ENCODE measurements at places on chromosomes 11 and 22.

- no peak for DNase-seq
Measured at GRCh38 chr11:118358071-118358470, 1.3 kb upstream of the UBE4A start.

GRCh38 chr22:24284747-24285203 lies 14.1 kb downstream of the SPECC1L start:
- DNase-seq, result no peak

GRCh38 chr11:131077340-131077739 lies 161.1 kb upstream of the SNX19 start:
- no peak for DNase-seq

- no peak for DNase-seq
Measured at GRCh38 chr22:19149991-19150390, at the start of gene GSC2. Gene GSC2 (minus strand): TSS chr22:19150292. CDS start chr22:19150283, 9 bp downstream.

GRCh38 chr22:35884529-35884928 lies 144.1 kb downstream of the RBFOX2 start:
- no peak for DNase-seq

- no peak for DNase-seq
Measured at GRCh38 chr11:39174196-39174595, 2285.3 kb downstream of the LRRC4C start.

GRCh38 chr22:39917197-39917643 lies 16.3 kb downstream of the GRAP2 start:
- no peak for DNase-seq

- no peak for DNase-seq
Measured at GRCh38 chr22:36360871-36361383, 26.8 kb downstream of the MYH9 start.

DNA sequence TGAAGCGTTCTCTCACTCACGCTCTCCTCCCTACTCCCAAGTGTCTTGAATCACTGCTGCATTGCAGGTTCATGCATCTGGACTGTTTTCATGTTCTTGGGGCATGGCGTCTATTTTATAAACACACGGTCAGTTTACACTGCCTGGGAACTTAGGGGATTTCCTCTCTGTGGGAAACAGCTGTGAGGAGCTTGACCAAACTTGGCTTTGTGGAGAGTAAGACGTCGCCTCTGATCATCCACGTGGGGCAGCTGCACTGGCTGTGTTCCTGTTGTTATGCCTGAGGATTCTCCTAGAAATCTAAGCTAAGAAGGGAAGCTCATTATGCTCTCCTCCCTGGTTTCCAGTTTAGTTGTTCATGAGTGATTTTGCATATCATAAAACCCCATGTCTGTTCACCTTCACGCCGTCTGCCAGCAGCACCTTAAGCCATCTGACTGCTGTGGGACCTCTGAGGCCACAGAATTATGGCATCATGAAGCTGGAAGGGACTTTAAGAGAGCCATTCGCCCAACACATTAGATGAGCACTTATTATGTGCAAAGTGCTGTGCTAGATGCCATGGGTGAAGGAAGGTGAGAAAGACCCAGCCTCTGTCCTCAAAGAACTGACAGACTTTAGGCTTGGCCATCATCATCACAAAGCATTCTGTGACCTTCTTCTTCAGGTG lies 38.8 kb upstream of the POU2AF1 start:
- no peak for DNase-seq

DNA sequence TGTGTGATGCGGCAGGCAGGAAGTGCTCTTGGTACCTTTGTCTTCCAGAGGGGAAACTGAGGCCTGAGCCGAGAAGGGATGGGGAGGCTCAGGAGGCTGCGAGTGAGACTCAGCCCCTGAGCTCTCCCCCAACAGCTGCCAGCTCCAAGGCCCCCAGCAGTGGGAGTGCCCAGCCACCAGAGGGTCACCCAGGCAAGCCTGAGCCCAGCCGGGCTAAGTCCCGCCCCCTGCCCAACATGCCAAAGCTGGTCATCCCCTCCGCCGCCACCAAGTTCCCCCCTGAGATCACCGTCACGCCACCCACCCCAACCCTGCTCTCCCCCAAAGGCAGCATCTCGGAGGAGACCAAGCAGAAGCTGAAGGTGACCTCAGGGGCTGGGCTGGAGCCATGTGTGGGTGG lies 3.8 kb upstream of the SUSD2 start:
- no peak for DNase-seq

DNA sequence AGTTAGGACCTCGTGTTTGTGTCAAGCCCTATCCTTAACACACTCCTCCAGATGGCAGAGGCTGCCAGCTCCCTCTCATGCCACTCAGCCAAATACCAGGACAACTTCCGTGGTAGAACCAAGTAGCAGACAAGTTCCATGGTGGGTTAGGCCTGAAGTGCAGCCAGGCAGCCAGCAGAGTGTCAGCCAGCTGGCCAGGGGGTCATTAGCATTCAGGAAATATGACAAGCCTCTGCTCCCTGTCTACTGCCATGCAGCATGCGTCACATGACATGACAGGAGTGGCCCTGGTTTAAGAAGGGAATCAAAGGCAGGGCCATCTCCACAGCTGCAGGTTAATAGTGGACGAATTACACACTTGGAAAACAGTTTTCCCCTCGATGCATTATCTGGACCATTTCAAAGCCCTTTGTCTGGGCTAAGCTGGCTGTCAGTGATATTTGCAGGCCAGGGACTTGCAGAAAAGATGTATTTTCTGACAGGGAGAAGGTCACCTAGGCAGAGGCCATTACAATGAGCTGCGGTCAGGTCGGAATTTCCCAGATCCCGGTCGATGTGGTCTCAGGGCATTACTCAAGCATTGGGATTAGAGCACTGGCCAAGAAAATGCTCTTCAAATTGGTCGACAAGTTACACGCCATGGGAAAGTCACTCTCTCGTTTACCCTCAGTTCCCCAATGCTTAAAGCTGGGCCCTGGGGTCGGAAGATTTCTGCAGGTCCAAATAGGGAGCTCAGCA lies 461.7 kb upstream of the CADM1 start:
- DNase-seq, result no peak

DNA sequence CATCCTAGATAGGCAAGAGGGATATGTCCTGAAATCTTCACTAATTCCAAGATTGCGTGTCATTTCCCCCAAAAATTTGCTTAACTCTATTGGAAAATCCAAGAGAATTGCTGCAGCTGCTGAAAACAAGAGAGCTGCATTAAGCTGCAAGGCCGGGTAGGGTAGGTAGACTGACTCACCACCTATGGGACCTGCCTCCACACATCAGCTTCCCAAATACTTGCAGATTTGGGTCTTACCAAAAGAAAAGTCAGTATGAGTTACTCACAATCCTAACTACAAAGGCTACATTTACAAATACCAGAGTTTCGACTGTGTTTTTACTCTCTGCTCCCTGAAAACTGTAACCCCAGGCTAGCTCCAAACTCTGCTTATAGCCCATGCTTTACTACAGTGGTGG lies 142.5 kb upstream of the TEAD1 start:
- no peak for DNase-seq

DNA sequence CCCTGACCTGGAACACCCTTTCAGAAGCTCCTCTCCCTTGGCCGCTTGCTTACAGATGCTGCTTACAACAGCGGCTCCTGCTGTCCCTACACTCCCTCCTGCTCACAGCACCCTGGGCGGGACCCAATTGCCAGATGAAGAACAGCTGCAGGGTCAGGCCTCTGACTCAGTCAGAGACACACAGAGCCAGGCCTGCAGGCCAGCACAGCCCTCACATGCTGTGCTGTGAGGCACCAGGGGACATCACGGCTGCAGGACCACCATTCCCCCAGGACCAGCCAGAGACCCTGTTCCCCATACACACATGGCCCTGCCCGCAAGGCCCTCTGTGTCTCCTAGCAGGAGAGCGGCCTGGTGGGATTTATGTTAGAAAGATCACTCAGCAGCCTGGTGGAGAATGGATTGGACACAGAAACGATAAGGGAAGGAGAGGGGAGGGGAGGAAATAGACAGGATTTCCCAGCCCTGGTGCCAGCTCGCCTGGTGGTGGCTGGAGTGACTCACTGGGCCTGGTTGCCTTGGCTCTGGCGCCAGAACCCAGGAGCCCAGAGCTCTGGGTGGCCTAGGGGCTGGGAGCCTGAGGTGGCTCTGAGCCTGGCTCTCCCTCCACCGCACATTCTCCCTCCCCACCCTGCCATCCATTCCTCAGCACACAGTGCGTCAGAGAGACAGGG lies 6.7 kb downstream of the CAPN5 start:
- DNase-seq, result no peak

DNA sequence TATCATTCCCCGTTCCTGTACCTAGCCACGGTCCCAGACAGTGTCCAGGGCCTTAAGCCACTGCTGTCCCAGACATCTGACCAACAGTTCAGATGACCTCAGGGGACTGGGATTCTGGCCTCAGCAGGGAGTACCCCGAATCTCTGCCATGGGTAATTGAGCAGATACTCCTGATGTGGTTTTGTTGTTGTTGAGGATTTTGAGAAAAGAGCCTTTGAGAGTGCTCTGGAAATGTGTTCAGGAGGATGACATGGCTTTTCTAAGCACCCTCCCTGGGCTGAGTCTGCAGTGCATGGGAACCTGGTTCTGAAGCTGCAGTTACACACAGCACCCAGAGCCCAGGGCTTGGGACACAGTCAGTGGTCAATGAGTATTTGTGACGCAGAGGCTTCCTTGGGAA lies 30.4 kb downstream of the ADAMTS15 start:
- DNase-seq, result no peak

- DNase-seq, result no peak
Measured at GRCh38 chr22:26885441-26886261, 228.3 kb downstream of the MIAT start.

- no peak for DNase-seq
Measured at GRCh38 chr11:58617976-58618557, 4.4 kb upstream of the CNTF start.

GRCh38 chr11:70498171-70498571 lies 99.8 kb downstream of the CTTN start:
- no peak for DNase-seq

DNA sequence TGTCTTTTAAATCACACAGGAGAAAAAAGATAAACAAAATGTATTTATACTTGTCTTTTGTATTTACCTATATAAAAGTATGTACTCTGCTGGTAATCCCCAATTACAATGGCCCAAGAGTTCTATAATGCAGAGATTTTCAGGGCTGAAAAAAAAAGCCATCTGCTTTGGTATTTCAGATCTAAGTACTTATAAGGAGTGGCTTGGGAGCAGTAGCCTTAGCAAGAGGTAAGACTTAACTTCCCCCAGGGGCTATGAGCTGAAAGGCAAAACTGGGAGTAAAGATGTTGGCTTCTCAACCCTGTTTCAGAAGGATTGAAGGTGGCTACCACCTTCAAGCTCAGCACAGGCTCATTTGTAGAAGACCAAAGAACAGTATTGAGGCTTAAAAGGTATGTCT lies 35.3 kb upstream of the EP300 start:
- DNase-seq, result no peak

GRCh38 chr11:65932558-65932919 lies 12.7 kb upstream of the TSGA10IP start:
- no peak for DNase-seq

DNA sequence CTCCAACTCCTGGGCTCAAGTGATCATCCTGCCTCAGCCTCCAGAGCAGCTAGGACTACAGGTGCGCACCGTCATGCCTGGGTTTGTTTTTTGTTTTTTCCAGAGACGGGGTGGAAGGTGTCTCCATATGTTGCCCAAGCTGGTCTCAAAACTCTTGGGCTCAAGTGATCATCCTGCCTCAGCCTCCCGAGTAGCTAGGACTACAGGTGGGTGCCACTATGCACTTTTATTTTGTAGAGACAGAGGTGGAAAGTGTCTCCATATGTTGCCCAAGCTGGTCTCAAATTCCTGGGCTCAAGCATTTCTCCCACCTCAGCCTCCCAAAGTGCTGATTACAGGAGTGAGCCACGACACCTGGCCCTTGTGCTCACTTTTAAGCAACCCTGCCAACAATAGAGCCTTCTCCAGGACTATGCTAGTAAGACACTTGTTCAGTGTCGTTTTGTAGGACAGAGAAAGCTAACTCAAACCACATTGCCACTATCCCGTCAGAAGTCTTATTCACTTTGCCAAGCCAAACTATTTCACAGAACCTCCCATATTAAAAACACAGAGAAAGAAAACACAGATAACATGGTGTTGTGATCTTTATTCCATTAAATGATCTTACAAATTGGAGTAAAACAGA lies 9.4 kb upstream of the PLAAT3 start:
- no peak for DNase-seq

DNA sequence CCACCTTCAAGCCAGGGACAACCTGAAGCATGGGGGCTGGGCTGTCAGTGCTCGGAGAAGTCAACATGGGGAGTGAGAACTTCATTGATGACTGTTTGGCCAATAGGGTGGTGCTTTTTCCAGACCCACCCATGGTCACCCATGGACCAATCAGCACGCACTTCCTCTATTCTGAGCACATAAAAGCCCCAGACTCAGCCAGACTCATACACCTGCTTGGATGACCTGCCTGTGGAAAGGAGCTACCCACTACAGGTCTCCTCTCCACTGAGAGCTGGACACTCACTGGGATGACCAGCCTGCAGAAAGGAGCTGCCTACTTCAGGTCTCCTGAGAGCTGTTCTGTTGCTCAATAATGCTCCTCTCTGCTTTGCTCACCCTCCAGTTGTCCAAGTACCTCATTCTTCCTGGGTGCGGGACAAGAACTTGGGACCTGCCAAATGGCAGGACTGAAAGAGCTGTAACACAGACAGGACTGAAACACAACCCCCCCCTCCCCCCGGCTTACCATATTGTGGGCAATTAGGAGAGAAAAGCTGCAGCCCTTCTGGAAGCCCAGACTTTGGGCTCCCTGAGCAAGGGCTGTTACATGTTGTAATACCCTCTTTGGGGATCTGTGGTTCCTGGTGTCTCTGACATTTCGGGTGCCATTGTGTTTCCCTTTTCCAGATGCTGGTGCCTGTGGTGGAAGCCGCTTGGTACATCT lies 44.4 kb upstream of the WNT11 start:
- DNase-seq, result no peak

DNA sequence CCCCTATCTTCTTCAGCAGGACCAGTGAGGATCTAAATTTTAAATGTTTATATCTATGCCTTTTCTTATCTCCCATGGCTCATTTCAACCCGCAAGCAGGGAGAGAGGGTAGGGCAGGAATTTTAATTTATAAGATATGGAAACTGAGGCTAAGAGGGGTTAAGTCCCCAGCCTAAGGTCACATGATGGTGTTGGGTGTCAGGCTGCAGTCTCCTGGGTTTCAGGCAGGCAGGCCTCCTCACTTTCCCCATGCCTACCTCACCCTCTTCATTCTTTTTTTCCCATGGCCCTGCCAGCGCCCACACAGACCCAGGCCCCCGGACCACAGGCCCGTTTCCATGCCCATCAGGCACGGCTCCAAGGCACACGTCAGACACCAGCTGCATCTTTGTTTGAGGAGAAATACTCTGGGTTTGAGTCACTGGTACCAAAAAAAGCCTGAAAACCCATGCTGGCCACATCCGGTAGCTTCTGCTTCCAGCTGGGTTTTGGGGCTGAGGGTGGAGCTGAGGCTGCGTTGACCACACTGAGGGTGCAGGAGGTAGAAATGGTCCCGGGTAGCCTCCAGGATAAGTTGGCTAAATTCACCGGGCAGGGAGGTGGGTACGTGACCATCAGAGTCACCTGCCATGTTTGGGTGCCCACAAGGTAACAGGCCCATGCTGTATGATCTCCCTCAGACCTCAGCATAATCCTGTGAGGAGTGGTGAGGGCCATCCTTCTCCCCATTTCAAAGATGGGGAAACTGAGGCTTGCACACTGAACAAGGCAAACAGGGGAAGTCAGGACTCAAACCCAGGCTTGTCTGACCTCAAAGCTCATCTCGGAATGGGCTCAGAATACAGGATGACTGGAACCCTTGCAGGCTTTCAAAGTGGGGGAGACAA lies 7.5 kb downstream of the CRYBB1 start:
- DNase-seq, result no peak

Data from iPS DF 19.7 (cell line).